COLO829 (cell line): ENCODE measurements at places on chromosomes 12 and 14.

- DNase-seq = no peak
Observed at GRCh38 chr14:21017528-21018245, 7.2 kb downstream of the NDRG2 start.

- DNase-seq = no peak
Observed at GRCh38 chr14:90674716-90675115, 141.5 kb downstream of the TTC7B start.

GRCh38 chr12:76586764-76587395 lies 27.3 kb upstream of the OSBPL8 start:
- no peak for DNase-seq

DNA sequence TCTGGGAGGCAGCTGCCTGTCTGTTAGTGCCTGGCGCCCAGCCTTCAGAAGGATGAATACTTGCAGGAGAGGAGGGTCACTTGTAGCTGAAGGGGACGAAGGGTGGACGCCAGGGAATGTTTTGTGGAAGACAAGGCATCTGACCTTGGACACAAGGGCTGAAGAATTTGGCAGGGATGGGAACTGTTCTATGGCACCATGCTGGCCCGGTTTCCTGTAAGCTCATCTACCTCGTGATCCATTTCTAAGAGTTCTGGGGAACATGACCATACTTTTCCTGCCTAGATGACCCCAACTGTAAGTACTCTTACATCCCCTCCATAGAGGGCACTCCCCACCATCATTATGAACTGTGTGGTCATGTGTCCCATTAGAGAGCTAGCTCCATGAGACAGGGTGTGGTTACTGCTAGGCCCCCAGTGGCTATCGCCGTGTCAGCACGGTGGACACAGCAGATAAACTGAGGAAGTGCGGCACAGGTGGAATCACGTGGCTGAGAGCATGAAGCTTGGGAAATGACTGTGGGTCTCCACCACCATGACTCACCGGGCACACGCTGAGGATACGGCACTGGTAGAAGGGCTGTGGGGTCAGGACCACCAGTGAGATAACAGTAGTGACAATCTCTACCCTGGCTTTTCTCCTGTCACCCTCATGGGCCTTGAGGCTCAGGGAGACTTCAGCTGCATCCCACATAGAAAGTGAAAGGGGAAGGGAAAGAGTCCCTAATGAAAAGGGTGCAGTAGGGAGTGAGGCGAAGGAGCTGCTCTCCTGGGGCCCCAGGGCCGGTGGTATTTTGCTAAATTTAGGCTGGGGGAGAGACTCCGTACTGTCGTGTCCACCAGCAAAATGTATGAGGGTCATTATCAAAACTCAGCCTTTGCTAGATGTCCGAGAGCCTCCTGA lies 252.6 kb downstream of the FOXN3 start:
- DNase-seq = no peak

DNA sequence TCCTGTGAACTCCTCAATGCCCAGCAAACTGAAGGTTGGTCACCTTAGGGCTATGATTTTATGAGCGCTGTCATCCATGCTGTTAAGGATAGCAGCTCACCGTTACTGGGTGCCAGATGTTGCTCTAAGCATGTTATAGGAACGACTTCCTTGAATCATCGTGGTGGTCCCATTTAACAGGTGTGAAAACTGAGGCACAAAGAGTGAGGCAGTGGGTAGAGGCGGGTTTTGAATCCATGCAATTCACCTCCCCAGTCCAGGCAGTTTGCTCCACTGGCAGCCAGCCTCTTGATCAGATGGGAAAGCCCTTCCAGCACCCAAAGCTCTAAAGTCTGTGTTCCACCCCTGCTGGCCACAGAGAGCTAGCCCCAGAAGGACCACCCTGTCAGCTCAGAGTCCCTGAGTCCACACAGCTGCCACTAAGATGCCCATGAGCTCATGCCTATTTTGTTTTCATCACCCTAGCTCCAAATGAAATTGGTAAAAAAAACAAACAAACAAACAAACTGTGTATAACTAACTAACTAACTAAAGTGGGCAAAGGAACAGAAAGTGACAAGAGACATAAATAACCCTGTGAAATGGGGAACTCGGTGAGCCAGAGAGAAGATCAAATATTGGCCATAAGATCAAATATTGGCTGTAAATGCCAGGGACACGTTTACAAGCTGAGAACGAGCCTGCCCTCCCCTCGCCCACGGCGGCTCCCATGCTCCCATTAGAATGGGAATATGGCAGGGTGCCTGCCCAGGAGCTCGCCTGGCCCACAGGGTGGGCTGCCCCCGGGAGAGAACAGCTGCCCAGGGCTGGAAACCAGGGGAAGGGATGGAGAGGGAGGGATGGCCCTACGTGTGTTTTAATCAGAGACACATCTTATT lies 72.3 kb upstream of the RFLNA start:
- no peak for DNase-seq

- DNase-seq = no peak
Observed at GRCh38 chr14:78222746-78223145, 52.6 kb downstream of the NRXN3 start.

DNA sequence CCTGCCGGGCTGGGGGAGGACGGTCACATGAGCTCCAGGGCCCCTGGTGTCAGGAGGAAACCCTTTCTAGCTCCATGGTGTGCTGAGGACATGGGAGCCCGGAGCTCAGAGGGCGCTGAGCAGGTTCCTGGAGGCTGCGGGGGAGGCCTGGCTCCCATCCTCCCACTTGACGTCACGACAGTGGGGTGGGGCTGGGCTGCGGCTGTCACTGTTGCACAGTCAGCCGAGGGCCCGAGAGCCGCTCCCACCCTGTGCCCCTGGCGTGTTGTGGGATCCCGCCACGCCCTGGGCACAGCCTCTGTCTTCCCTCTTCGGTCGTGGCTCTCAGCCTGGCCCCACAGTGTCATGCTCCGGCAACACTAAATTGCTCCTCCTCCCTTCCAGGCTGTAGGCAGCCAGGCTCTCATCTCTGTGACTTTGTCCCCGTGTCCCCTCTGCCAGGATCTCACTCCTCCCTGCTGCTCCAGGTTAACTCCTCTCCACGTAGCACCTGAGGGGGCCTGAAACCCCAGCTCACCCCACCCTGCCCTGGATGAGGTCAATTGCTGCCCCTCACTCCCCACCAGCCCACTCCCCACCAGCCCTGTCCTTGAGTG lies 33.0 kb downstream of the BEGAIN start:
- no peak for DNase-seq

GRCh38 chr14:101721951-101722661 lies 39.4 kb upstream of the PPP2R5C start:
- DNase-seq = peak; percentile 97

GRCh38 chr14:51776102-51776894 lies 84.1 kb upstream of the GNG2 start:
- peak; percentile 39 for DNase-seq
